ENCODE measurements at places on chromosomes 7 and 10.

GRCh38 chr10:36736311-36736710 lies 389.1 kb upstream of the ANKRD30A start:
- DNase-seq = no peak

DNA sequence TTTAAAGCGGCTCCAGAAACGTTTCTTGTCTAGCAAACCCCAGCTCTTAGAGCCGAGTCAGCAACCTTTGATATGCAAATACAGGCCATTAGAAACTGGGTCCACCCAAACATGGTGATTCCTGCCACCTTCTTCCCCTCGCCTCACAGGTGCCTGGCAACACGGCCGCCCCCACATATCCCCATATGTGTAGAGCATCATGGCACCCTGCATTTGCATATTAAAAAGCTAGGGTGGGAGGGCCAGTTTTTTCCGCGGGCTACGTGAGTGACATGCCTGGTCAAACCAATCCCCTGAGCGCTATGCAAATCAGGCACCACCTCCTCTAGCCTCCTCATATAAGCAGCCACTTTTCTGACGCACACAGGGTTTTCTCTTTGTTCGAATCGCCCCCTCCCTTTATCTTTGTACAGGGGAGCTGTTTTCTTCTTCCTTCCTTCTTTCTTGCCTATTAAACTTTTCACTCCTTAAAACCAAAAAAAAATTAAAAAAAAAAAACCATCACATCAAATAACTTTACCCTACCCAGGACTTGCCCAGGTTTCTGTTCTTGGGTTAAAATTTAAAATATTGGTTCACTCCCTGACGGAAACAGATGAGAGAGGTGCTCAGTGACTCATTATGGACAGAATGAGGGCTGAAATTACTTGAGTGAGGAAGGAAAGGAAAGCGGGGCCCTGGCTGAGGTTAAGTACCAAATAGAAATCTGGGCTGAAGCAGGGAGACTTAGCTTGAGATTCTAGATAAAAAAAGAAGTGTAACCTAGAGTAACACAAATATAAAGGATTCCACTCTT lies 59.8 kb downstream of the COA1 start:
- DNase-seq = peak; percentile 74

DNA sequence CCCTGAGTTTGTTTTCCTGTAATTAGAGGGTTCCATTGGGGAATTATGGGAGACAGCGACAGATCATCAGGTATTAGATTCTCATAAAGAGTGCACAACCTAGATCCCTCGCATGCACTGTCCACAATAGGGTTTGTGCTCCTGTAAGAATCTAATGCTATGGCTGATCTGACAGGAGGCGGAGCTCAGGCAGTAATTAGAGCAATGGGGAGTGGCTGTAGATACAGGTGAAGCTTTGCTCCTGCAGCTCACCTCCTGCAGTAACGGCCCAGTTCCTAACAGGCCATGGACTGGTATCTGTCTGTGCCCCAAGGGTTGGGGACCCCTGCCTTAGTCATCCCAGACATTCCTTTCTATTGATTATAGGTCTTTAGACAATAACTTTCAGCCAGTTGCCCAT lies 894 bp upstream of the ZSCAN21 start:
- no peak for DNase-seq

DNA sequence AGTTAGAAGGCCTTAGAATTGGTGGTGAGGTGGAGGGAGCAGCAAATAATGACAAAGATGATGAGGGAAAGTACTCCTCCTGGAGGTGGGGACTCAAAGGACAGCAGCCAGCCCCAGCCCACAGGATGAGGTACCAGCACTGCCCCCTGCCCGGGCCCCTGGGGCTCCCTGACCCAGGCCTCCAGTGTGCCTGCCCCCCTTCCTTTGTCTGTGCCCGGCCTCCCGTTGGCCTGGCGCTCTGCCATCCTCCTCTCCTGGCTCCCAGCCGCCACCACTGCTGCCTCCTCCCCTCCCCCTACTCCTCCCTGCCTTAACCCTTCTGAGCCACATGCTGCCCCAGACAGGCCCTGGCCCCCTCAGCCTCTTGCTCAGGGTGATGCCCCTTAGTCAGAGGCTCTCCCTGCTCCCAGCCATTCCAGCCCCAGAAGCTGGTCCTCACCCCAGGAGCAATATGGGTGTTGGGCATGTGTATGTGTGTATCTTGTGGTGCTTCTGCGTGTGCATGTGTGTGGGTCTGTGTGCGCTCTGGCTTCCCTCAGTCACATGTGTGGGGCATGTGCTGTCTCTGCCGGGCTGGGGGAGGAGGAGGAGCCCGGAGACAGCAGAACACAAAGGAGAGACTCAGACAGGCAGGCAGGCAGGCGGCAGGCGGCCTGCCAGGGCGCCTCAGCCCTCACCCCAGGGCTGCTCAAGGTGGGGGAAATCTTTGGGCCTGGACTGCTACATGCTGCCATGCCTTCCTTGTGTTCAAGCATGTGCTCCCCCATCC lies 2.6 kb downstream of the LDB1 start:
- peak; percentile 48 for DNase-seq

DNA sequence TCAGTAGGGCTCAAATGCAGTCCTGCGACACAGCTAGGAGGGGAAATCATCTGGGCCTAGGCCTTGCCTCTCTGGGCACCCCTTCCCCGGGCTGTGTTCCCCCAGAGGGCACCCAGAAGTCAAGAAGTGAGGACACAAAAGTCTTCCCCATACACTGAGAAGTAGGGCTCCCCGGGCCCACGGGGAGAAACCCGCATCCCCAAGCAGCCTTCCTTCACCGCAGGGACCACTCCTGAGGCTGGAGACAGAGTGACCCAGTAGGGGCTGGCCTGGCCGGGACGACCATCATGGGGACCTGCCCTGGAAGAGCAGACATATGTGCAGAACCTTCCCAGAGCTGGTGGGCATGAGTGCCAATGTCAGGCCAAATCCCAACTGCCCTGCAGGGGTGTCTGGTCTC lies 163.5 kb downstream of the GFRA1 start:
- no peak for DNase-seq

Data from stimulated activated CD4-positive, alpha-beta T cell treated with anti-CD3 and anti-CD28 coated beads, Interleukin-12 subunit alpha, Interleukin-12 subunit beta, amount 100 ng/mL, for 24 hours (primary cell).